Spleen (tissue), 13 donors: ENCODE measurements at places on chromosomes 3 and 15.

DNA sequence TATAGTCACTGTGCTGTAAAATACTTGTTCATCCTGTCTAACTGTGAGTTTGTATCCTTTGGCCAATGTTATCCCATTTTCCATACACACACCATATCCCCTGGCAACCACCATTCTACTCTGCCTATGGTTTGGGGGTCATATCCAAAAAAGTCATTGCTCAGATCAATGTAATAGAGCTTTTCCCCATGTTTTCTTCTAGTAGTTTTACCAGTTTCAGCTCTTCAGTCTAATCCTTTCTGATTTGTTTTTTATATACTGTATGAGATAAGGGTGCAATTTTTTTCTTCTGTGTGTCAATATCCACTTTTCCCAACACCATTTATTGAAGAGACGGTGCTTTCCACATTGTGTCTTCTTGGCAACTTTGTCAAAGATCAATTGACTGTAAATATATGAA lies 14.0 kb upstream of the DLG1 start:
- H3K36me3 ChIP-seq, result no peaks in the 10 kb centered on the region
- DNase-seq, result no peak
- no peak overlapping the region for H3K4me3 ChIP-seq

DNA sequence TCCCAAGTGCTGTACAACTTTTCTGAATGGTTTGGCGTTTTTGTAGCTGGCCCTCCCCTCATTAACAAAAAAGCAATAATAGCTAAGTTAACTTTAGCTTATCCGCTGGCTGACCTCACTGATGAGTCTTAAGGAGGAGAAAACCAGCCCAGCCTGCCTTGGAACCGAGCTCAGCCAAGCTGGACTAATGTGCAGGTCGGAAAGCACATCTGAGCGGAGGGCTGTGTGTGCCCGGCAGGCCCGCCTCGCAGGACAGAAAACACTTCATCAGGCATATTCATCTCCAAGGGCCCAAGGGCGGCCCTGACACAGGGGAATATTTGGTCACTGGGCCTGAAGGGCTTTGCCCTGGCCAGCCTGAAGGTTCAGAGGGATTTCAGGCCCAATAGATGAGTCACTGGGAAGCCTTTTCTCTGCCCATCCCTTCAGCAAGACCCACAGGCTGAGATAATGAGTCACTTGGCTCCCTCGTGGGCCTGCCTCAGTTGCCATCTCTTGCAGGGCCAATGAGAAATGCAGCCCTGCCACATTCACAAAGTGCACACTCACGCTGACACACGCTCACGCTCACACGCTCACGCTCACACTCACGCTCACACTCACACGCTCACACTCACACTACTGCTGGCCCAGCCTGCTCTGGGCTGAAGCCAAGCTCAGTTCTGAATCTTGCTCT lies 75.1 kb downstream of the SLC12A8 start:
- no peaks in the 10 kb centered on the region for H3K36me3 ChIP-seq
- H3K4me1 ChIP-seq, result peaks cover 20% of the 10 kb centered on the region
- no peak overlapping the region for H3K4me3 ChIP-seq

GRCh38 chr3:193963808-193964516 lies 172.0 kb upstream of the HES1 start:
- no peak for DNase-seq
- no peaks in the 10 kb centered on the region for H3K4me1 ChIP-seq
- H3K27me3 ChIP-seq, result no peaks in the 10 kb centered on the region
- H3K27ac ChIP-seq, result no peak overlapping the region

DNA sequence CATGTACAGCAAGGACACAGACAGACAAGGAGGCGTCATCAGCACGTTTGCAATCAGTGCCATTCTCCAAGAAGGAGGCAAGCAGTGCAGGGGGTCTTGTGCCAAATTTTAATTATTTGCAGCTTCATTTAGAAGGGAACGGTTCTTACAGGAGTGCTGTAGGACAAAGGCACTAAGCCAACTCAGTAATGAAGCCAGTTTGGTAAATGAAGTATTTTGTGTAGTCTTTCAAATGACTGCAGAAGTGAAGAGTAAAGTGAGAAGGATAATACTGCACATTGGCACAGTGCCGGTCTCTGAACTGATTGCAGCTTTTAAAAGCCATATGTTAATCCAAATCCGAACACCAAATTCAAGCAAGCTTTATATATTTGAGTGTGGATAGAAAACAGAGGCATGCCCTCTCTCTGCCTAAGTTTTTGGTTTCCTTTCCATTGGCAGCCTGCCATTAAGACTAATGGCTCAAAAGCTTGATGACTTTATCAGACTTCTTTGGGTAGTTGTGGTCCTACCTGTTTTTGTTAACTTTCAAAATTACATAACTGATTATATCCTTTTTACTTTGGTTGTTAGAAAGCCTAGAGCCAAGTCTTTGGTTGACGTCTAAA lies 101.3 kb downstream of the SENP2 start:
- H3K36me3 ChIP-seq, result no peaks in the 10 kb centered on the region
- no peak overlapping the region for H3K4me3 ChIP-seq
- H3K27ac ChIP-seq, result no peak overlapping the region
- no peaks in the 10 kb centered on the region for H3K27me3 ChIP-seq
- no peaks in the 10 kb centered on the region for H3K4me1 ChIP-seq
